Amniotic epithelial cell (primary cell): ENCODE measurements at places on chromosomes 3 and 15.

DNA sequence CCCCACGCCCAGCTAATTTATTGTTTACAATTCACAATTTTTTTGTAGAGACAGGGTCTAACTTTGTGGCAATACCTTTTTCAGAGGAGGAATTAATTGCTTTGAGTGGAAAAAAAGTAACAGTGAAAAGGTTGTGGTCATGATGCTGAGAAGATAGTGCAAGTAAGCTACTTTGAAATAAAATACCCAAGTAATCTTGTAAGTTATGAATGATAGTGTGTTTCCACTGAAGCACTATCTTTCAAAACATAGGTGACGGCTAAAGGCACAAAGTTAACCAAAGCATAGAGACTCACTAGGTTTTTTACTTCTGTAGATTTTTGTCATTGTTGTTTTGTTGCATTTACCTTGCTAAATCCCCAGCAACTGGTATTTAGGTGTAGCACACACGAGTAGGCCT is 101.2 kb upstream of the C15orf61 start:
- no peak for DNase-seq

GRCh38 chr15:51312166-51313073 is 26.0 kb downstream of the CYP19A1 start:
- DNase-seq, result no peak

- DNase-seq, result no peak
Measured at GRCh38 chr3:189383630-189384029, 211.9 kb downstream of the TPRG1 start.

GRCh38 chr3:184796551-184796950 is 15.4 kb upstream of the VPS8 start:
- peak; percentile 10 for DNase-seq

- peak; percentile 96 for DNase-seq
Measured at GRCh38 chr15:45630917-45631691, 3.7 kb upstream of the SQOR start.

DNA sequence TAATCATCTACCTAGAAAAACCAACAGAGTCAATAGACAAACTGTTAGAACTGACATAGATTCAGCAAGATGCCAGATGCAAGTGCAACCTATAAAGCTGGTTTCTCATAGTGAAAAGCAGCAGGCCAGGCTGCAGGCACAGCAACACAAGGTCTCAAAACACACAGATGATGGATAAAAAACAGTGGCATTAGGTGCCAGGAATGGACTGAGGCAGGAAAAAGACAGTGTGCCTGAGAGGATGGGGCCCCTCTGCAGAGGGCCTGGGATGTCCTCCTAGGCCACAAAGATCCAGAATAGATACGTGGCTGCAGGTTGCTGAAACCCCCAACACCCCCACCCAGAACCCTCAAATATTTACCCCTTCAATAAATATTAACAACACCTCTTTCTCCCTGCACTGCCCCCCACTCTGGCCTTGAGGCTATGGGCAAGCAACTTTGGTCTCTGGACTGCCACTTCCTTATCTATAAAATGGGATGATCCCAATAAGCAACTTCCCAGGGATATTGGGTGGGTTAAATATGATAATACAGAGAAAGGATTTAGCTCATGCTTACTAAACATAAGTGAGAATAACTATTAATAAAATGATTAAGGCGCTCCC is 35.2 kb upstream of the FGD5 start:
- no peak for DNase-seq
